NCI-H345 (cell line): ENCODE measurements at places on chromosomes 16 and 17.
A peak's percentile ranks its signal among the peaks of the same experiment; 100 is the strongest.

GRCh38 chr16:57701759-57702371 lies 7.3 kb downstream of the DRC7 start:
- no peak for DNase-seq

DNA sequence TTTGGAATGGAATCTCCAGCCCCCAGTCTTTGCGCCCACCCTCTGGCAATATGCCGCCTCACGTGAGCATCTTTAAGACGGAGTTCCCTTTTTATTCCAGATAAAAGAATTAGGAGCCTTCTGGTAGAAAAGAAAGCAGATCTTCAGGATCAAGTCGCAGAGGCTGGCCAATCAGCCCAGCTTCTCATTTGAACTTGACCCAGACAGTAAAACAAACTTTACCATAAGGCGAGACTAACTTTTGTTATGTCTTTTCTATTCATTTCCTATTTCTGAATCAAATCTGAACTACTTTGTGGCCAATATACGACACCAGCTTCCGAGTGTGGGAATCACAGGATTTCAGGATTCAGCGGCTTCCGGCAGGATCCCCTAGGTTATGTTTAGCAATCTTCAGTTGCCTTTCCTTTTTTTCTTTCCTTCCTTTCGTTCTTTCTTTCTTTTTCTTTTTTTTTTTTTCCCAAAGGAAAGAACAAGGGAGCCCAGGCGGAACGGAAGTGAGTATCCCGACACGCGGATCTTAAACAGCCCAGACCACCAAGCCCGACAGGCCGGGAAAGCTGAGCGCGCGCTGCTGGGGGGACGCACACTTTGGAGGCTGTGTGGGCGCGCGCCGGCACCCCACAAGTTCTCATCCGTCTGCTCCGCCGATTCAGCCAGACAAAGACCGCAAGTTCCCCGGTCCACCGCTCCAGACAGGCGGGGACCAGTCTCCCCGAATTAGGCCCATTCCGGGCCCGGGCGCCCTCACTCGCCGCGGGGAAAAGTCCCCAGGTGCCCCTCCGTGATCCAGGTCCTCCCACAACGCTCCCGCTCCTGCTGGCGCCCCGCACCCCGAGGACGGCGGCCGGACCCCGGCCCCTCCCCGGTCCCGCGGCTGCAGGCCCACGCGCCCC lies 633 bp downstream of the TBC1D16 start:
- DNase-seq, result no peak

DNA sequence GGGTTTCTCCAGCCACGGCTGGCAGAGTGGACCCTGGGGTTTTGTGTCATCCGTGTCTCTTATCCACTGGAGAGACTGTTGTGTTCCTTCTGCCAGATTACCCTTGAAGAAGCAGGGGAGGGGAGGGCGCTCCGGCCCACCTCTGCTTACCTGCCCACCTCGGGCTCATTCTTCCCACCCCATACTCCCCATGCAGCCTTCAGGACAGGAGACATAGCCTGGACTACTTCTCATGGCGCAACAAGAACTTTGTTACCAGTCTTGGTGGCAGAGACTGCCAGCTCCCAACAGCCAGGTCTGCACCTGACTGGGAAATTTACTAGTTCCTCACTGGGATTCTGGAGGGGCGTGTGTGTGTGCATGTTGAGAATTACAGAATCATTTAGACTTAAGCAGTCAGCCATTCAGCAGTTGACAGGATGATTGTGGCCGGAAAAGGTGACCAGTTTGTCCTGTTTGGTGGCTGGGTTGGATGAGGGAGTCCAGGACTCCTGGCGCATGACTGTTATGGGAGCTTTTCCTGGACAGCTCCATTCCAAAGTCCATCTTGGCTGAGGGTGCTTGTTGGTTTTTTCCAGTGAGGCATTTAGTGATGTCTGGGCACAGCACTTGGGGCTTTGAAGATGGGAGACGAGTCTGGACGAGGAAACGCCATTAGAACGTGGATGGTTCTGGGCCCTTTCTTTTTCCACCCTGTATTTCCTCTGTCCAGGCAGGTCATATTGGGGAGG lies 8.7 kb downstream of the GSE1 start:
- no peak for DNase-seq

- DNase-seq, result no peak
Measured at GRCh38 chr17:59839651-59840328, 53.0 kb downstream of the TUBD1 start.

GRCh38 chr16:50244504-50245416 lies 21.6 kb upstream of the ADCY7 start:
- no peak for DNase-seq

- DNase-seq, result no peak
Measured at GRCh38 chr17:10183931-10184930, 14.2 kb downstream of the GAS7 start.

GRCh38 chr16:65675161-65675560 lies 553.3 kb upstream of the CDH11 start:
- DNase-seq, result no peak

- DNase-seq, result no peak
Measured at GRCh38 chr17:57966246-57966645, 11.0 kb upstream of the CUEDC1 start.

GRCh38 chr16:24815021-24815420 lies 30.7 kb upstream of the SLC5A11 start:
- DNase-seq, result peak; percentile 64

GRCh38 chr16:54886078-54886477 lies 44.6 kb upstream of the IRX5 start:
- DNase-seq, result no peak

DNA sequence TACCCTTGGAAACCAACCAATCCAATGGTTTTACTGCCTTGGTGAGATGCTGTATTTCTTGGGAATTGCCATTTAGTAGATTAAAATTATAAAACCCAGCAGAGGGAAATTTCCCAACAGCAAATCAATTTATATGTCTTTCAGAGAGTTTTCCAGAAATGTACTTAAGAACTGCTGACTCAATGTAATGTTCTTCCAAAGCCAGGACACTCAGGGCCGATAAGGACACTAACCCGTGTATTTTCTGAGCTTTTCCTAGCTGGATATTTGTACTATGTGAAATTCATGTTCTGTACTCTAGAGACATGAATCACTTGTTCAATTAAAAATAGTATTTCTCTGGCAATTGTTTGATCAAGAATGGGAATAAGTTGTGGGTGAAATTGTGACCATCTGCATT lies 121.4 kb downstream of the KCNJ2 start:
- DNase-seq, result no peak

- peak; percentile 77 for DNase-seq
Measured at GRCh38 chr16:1145383-1146100, 7.4 kb upstream of the CACNA1H start.

DNA sequence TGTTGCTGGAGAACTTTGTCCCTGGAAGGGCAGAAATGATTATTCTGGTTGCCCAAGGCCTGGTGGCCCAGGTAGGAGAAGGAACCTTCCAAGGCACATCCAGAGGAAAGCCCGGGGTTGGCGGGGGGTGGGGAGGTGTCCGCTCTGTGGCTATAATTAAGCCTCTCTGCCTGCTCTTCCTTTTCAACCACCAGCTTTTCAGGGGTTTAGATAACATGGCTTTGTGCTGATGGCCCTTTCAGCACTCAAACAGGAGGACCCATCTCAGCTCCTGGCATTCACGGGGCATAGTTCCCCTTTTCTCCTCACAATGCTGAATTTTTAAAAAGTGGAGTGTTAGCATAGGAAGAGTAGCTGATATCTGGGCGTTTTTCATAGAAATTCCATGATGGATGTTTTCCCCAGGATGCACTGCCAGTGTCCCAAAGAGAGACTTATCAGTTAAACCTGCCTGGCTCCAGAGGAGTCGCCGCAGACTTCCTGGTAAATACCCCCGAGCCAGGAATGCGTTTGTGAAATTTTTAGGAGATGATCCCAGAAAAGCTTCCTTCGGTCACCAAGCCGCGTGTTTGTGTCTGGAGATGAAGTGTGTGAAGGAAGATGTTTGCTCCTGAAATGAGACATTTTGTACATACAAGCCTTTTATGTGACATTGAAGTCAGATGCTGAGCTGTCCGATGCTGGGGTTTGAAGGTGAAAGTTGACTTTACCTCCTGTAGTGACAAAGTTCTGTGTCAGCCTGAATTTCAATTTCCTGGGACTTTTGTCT lies 188.5 kb downstream of the MSI2 start:
- DNase-seq, result no peak

DNA sequence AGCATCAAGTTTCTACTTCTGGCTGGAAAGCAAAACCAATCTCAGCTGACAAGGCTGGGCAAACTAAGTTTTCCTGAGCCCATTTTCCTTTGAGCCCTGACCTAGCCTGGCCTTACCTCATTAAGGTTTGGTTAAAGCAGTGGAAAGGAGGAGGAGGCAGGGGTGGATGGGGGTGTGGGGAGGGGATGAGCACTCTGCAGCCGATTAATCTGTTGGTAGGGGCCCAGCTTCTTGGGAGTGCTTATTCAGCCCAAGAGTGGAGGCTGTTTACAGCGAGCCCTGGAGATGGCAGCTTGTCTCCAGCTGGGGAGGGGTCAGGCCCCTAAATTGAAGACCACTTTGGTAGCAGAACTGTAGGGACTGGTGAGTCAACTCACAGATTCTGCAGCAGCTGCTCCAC lies 12.0 kb downstream of the SMCR8 start:
- DNase-seq, result no peak

GRCh38 chr16:30609926-30610839 lies at the start of gene ZNF689:
Gene ZNF689 (minus strand): TSS chr16:30610389. CDS start chr16:30610041, 348 bp downstream.
- peak; percentile 99 for DNase-seq

GRCh38 chr17:6752068-6752909 lies 3.6 kb upstream of the XAF1 start:
- DNase-seq, result no peak

DNA sequence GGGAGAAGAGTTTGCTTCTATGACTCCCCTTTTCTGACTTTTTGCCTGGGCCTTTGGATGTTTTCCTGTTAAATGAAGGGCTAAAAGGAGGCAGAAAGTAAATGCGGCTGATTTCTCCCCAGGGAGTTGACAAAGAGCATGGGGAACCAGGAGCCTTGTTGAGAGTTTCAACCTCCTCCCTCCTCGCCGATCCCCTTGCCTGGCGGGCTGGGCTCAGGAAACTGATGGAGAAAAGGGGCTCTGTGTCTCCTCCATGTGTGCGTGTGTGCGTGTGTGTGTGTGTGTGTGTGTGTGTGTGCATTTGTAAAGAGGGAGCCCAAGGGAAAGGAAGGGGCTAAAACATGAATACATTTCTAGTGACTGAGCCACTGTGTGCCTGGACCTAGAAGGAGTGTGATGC lies 94.5 kb downstream of the ZDHHC7 start:
- peak; percentile 0 for DNase-seq

GRCh38 chr16:4116325-4117249 lies at the start of gene ADCY9:
Gene ADCY9 (minus strand): TSS chr16:4116442. CDS start chr16:4115442, 1,000 bp downstream.
- DNase-seq, result peak; percentile 90

- no peak for DNase-seq
Measured at GRCh38 chr17:14089179-14089578, 19.9 kb downstream of the COX10 start.

DNA sequence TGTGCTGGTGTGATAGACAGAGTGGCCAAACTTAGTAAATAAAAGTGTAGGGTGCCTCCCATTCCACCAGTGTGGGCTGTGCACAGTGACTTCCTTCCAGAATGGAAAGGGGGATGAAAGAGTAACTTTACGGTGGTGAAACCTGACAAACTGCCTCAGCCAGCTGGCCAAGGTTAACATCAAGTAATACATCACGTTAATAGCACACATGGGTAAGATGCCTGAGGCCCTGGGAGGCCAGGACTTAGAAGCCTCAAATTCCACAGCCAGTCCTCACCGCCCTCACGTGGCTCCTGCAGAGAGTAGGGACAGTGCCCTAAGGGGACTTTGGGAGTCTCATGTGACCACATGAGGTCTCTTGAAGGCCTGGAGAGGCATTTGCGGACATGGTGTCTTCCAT lies 14.1 kb downstream of the RMI2 start:
- no peak for DNase-seq

- no peak for DNase-seq
Measured at GRCh38 chr16:55494994-55495421, 13.9 kb upstream of the LPCAT2 start.

DNA sequence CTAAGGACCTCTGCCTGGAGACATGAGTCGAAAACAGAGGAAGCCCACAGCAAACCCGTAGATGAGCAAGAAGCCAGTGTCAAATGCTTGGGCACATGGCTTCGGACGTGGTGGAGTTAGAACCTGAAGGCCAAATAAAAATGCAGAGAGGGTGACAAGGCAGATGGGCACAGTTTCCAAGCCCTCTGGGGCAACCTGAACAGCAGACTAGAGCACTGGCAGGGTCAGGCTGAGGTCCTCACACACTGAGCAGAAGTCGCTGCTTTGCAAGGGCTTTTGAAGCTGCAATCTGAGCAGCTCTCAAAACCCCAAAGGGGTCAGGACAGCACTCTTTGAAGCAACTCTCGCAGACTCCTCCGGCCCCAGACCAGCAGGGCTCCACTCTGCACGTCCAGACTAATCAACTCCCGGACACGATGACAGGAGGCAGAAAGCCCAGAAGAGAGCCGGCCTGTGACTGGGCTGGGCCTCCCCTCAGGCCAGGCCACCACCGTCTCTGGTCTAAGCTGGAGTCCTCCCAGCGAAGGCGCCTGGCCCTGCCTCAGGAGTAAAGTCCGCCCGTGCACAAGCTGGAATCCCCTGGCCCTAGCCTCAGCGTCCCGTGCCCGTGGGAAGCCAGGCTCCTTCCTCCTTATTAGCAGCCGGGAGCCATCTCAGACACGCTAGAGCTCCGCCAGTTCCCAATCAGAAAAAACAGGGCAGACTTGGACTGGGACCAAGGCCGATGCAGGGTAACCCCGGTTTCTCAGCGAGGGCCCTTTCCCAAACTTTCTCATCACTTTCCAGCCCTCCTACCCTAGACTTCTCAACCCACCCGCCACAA lies 924 bp downstream of the SMARCD2 start:
- DNase-seq, result peak; percentile 35

- no peak for DNase-seq
Measured at GRCh38 chr17:80449930-80450576, 26.4 kb downstream of the NPTX1 start.

GRCh38 chr17:82881900-82882714 lies 42.3 kb upstream of the ZNF750 start:
- DNase-seq, result no peak

DNA sequence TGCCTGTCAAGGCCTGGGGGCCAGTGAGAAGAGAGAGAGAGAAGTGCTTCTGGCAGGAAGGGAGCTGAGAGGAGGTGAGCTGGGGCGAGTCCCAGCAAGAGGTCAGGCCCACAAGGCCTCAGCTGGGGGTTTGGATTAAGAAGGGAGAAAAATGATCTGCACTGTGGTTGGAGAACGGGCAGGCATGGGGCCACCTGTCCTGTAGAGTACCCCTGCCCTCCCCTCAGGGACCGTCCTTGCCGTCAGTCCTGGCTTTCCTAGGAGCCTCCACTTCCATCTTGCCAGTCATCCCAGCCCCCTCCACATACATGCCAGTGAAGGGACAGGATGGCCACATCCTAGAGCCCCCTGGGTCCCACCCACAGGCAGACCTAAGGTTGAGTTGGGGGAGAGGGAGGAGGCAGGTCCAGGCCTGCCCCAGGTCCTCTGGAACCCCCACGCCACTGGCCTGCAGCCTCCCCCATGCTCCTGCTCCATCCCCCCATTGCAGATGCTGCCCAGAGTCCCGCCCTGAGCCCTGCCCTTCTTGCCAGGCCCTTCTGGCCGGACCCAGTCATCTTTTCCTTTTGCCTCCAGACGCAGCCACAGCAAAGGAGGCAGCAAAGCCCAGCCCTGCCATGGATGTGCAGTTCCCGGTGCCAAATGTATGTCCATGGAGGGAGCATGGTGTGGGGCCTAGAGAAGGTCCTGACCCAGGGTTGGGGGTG lies 18.9 kb downstream of the KATNB1 start:
- DNase-seq, result no peak

GRCh38 chr16:82664181-82664580 lies 37.4 kb downstream of the CDH13 start:
- DNase-seq, result no peak
